ENCODE measurements at places on chromosomes 6 and 20.

DNA sequence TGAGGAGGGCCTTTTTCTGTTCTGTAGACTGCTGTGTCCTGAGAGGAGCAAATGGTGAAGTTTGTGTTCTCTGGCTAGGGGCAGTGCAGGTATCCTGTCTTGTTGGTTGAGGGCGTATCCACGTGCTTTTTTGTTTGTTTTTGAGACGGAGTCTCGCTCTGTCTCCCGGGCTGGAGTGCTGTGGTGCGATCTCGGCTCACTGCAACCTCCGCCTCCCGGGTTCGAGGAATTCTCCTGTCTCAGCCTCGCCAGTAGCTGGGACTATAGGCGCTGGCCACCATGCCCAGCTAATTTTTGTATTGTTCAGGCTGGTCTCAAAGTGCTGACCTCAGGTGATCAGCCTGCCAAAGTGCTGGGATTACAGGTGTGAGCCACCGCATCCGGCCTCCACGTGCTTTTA, 10.8 kb upstream of the PXDC1 start:
- DNase-seq, result no peak

DNA sequence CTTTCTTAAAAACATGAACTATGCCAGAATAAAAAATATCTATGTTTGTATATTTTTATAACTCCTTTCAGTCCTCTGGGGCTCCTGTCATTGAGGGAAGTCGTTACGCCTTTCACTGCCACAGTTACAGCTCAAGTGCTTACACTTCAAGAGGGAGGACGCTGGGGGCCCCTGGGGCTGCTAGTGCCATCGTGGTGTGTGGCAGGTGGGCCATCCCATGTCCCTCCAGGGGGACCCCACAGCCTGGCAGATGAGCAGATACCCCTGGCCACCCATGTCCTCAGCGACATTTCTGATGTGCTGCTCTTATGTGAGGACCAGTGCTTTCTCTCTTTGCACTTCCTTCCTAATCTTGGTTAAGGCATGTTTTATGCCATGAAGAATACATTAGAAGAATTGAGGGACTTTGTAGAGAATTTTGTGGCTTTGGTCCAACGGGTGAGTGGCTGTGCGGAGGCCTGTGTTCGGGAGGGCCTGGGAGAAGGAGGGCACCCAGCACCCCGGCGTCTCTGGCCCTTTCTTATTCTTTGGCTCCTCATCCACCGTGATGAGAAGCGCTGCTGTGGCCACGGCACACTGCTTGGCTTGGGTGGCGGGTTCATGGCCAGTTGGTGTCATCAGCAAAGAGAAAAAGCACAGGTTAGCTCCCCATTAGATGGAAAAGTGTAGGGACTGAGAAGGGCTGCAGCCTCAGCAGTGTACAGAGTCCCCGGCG, 38.3 kb upstream of the SYNJ2 start:
- DNase-seq, result no peak

DNA sequence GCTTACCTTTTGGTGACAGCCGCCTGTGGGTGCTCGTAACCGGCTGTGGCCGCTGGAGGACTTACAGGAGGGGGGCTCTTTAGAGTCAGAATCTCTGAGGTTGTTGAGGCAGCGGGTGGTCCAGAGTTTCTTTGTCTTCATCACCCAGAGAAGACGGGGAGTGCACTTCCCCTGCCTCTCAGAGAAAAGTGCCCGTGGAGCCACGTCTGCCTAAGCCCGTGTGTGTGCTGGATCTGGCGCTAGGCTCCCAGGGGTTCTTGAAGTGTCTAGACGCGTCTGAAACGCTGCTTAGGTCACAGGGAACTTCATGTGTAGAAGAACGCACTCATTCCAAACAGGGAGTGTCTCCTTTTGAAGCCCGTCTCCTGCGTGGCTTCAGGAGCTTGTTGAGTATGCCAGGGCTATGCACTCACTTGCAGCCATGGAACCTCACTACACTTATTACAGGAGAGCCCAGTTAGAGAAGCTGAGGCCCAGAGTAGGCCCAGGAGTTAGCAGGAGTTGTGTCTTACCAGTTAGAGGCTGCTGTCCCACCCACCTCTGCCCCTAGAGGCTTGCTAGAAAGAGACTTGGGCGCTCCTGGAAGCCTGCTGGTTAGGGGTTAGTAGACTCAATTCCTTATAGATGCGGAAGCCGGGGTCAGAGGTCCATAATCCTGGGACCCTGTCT, 1.3 kb downstream of the LSM14B start:
- peak; percentile 35 for DNase-seq

GRCh38 chr6:122622479-122622878, 12.3 kb downstream of the PKIB start:
- peak; percentile 86 for DNase-seq

GRCh38 chr6:136249336-136249735, 775 bp downstream of the MTFR2 start:
- no peak for DNase-seq

GRCh38 chr6:8130399-8130798, 28.1 kb upstream of the EEF1E1 start:
- no peak for DNase-seq

DNA sequence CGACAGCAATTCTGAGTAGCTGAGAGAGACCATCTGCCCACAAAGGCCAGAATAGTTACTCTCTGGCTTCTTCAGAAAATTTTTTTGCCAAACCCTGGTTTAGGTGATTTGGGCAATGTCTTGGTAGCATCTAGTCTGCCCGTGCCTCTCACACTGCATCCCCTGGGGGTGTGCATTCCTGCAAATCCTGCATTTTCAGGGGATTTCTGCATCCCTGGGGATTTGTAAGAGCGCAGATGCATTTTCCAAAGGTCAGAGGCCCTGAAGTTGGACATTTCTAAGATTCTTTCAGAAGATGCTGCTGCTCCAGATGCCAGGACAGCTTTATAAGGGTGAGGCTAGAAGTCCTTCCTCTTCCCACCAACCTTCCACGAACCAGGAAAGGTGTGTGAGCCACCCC, 4.0 kb downstream of the CST9 start:
- DNase-seq, result no peak

DNA sequence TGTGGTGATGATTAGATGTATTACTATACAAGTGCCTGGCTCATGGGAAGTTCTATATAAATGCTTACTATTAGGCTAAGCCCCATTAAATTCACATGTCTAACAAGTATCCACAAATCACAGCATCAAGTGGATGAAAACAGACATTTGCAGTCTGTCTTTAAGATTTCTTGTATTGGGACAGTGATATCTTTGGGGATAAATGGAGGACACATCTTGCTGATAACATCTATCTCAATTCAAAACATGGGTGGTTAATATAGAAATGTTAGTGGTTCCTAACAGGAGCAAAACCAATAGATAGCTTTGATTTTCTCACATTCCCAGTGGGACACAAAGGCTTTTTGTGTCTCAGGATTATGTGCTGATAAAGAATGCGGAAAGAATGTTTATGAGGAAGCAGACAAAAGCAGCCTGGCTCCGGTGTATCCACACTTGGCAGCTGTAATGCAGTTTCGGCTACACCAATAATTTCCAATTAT, 29.3 kb downstream of the PTPRK start:
- DNase-seq, result peak; percentile 6

GRCh38 chr6:83192456-83192855, 609 bp downstream of the PGM3 start:
- peak; percentile 14 for DNase-seq

DNA sequence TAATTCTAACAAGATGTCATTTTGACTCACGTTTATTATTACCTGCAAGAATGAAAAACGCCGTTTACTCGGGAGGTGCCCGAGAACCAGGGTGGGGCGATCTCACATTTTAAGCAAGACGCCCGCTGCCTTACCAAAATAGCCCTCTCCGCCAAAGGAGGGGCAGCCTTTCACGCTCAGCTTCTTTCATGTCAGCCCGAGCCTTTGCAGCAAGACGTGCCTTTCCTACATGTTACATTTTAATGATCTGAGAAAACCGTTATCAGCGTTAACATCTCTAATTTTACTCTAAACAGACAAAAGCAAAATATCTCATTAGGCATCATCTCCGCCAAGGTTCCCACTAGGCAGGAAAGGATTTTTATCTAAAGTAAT, 2.0 kb downstream of the BACH2 start:
- no peak for DNase-seq

Data from DMS79 treated with DMSO at 0.1 percent for 48 hours (cell line).